ENCODE measurements at places on chromosomes 6 and 20.

DNA sequence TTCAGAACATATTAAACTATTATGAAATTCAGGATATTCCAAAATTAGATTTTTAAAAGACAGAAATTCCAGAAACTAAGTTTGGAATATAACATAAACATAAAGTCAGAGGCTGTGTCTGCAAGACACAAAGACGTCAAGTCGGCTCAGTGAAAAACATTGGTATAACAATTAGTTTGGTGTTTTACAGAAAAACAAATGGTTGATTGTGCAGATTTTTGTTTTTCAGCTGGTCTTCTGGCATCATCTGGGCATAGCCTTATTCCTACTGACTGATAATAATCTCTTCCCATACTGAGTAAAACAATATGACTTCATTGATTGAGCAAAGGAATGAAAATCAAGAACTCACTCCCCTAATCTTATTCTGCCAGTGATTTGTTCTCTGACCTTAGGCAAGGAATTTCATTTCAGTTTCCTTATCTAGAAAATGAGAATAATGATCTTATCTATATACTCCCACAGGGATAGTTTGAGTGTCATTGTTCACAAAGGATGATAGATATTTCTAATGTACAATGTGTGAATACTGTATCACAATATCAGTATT is 84.3 kb downstream of the FRK start:
- no peak for DNase-seq

DNA sequence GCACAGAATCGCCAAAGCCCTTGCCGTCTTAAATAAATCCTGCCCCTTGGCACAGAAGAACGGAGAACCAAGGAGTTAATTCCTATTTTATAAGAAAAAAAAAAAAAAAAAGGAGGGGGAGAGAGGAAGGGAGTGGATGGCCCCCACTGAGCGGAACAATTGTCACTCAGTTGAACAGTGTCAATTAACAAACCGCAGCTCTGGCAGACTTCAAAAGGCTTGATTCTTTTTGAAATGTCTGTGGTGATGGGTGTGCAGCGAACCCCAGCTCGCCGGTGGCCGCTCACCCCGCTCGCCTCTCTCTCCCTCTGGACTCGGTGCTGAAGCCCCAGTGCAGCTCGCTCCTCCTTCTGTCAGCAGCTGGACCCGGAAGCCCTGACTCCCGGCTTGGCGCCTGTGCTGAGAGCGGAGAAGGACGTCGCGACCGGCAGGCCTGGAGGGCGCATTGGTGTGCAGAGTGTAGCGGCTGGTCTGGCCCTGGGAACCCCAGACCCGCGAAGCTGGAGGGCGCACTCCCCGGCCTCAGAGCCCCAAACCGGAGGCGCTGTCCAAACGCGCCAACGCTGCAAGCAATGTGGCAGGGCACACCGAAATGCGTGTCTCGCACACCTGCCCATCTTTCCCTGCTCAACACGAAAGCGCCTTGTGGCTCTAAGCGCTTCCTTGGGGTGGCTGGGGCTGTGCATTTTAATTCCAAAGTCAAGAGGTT is 3.4 kb downstream of the LINC00237 start:
- peak; percentile 14 for DNase-seq

- peak; percentile 38 for DNase-seq
Measured at GRCh38 chr20:41697861-41698559, 79.8 kb upstream of the CHD6 start.

DNA sequence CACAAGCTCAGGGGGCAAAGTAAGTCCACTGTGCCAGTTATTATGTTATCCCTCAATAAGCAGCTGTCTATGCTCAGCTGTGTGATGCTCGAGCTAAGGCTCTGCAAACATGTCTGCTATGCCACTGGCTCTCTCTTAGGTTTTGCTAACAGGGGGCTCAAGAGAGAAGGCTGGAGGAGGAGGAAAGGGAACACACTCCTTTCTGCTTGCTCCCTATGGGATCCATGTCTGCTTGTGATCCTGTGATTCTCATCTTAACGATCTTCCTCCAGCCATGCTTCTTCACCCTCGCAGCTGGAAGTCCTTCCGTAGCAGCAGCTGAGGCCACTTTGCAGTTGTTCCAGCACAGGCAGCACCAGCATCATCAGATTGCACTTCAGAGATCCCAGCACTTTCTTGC is 37.0 kb upstream of the IGF2R start:
- DNase-seq, result no peak

- peak; percentile 74 for DNase-seq
Measured at GRCh38 chr6:31210123-31210522, 39.6 kb upstream of the POU5F1 start.

DNA sequence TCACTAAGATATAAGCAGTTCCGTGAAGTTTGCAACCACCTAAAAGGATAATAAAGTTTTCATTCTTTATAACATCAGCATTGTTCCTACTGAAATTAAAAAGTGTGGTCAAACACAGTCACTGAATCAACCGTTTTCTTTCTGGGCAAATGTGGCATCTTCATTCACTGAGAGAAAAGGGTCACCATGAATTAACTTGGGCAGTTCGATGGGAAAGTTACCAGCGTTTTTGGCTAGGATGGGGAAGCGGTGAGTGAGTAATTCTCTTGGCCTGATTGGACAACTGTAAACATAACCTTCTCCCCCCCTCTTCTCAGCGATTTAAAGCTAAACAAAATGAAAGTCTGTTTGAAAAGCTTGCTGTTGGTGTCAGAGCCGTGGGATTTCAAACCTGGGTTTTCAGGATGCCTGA is 181.8 kb downstream of the SASH1 start:
- DNase-seq, result peak; percentile 64

GRCh38 chr6:128492386-128492785 is 28.0 kb downstream of the PTPRK start:
- DNase-seq, result no peak

GRCh38 chr6:43921039-43921438 is 151.0 kb downstream of the VEGFA start:
- DNase-seq, result no peak

- DNase-seq, result no peak
Measured at GRCh38 chr6:20474874-20475542, 59.2 kb upstream of the CDKAL1 start.

DNA sequence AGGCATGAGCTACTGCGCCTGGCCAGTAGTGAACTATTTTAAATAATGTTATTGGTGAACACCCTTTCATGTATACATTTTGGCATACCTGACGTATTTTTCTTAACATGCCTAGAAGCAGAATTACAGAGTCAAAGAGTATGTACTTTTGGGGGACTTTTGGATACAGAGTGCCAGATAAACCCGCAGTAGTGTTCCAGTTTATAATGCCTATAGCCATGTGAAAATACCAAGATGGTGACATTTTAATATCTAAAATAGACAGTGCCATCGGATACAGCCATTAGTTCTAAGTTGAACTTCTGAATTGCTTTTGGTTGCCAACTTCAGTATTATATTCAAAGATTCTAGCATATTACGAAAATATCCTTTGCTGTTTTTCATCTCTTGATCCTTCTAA is 20.3 kb downstream of the TM9SF4 start:
- no peak for DNase-seq

- no peak for DNase-seq
Measured at GRCh38 chr20:382291-383115, 1.9 kb downstream of the TRIB3 start.

DNA sequence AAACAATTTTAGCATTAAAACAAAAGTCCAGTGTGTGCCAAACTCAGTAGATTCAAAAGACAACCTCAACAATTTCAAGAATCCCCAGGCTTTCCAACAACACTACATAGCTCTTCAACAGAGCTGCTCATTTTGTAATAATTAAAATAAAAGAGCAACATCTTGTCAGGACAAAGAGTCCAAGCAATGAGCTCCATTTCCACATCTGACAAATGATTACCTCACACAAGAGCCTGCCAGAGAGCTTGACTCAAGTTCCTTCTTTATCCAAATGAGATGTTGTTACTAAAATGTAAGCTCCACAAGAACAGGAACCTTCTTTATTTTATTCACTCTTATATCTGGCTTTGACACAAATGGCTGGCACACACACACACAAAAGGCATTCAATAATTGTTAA is 449.8 kb downstream of the HACE1 start:
- no peak for DNase-seq

DNA sequence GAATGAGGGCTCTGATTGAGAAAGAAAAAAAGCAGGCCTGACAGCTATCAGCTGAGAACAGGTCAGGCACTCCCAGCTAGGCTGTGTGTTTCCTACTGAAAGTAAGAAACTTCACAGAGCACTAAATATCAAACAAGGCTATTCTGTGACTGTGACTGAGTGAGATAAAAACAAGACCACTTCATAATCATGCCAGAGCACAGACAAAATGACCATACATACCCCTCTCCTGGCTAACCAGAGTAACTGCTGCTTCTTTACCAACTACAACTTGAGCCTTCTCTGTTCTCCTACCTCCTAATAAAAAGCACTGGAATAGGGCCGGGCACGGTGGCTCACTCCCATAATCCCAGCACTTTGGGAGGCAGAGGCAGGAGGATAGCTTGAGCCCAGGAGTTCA is 6.8 kb upstream of the BTN1A1 start:
- no peak for DNase-seq

DNA sequence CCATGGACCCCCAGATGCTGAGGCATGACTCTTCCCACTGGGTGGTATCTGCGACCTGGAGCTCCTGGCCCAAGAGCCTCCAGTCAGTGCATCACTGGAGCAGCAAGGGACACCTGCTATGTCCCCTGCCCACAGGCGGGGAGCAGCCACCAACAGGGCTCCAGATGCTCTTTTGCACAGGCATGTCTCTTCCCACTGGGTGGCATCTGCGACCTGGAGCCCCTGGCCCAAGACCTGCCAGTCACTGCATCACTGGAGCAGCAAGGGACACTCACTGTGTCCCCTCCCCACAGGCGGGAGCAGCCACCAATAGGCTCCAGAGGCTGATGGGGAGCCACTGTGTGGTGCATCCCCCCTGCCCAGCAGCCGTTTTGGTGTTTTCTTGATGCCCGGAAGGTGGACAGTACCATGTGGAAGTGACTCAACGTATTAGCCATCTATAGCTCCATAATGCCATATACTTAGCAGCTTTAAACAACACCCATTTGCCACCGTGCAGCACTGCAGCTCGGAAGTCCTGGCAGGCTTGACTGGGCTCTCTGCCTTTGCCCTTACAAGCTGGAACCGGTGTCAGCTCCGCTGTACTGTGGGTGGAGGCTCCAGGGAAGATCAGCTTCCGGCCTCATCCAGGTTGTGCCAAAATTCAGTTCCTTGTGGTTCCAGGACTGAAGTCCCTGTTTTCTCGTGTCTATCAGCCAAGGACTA is 124.9 kb upstream of the CST7 start:
- no peak for DNase-seq

- peak; percentile 81 for DNase-seq
Measured at GRCh38 chr6:20540683-20541082, 6.4 kb downstream of the CDKAL1 start.

GRCh38 chr6:37139230-37139962 is 30.6 kb upstream of the PIM1 start:
- DNase-seq, result no peak

DNA sequence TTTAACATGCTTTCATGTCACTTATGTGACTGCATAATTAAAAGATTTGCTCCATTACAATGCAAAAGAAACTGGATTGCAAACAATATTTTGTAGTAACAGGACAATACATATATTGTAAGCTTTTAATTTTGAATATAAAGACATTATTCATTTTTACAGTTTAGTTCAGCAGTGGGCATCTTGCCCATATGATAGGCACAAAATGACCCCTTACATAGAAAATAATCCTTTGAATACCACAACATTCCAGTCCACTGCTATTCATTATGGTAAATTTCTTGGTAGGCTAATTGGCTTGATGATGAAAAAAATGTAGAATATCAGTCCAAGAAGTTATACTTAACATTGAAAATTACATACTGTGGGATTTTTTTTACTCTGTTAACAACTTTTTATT is 74.1 kb upstream of the LAMA2 start:
- DNase-seq, result no peak

GRCh38 chr6:2911171-2911570 is 8.1 kb upstream of the SERPINB9 start:
- DNase-seq, result peak; percentile 65
